AG09309 (cell line): ENCODE measurements at places on chromosomes 6 and 20.
A peak's percentile ranks its signal among the peaks of the same experiment; 100 is the strongest.

DNA sequence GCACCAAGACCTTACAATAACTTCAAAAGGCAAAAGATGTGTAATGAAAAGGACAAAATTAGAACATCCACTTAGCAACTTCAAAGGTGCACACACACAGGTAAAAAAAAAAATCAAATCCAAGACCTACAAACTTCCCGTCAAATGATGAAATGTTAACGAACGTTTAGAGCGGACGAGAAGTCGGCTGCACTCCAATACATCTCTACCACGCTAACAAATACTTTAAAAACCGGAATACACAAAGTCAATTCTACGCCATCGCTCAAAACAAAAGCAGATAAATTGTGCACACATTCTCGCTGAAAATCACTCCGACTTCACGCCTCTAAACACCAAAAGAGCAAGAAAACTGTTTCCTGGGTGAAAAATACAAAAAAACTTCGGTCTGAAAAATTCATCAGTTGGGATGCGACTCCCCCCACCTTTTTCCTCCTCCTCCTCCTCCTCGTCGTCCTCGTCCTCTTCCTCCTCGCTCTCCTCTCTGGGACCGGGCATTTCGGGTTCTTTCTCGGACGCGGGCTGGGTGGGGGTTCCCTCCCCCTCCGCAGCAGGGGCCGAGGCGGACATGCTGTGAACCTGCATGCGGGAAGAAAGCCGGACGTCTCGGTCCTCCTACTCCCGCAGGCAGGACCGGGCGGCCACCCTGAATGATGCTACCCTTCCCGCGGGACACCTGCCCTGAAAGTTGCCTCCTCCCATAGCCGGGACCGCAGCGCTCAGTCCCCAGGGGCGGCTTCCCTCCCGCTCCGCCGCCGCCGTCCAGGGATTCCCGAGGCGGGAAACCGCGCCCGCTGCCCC lies 712 bp downstream of the DEK start:
- DNase-seq: no peak

DNA sequence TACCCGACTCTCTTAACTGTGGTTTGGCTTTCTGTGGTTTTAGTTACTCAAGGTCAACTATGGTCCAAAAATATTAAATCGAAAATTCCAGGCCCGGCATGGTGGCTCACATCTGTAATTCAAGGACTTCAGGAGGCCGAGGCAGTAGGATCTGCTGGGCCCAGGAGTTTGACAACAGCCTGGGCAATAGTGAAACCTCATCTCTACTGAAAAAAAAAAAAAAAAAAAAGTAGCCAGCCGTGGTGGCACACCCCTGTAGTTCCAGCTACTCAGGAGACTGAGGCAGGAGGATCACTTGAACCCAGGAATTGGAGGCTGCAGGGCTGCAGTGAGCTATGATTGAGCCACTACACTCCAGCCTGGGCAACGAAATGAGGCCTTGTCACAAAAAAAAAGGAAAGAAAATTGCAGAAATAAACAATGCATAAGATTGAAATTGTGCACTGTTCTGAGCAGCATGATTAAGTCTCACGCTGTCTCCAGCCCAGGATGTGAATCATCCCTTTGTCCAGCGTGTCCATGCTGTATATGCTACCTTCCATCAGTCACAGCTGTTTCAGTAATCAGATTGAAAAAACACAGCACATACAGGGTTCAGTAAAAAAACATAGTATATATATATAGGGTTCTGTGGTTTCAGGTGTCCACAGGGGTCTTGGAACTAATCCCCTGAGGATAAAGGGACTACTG lies 40.7 kb downstream of the RGS17 start:
- DNase-seq: peak; percentile 46

DNA sequence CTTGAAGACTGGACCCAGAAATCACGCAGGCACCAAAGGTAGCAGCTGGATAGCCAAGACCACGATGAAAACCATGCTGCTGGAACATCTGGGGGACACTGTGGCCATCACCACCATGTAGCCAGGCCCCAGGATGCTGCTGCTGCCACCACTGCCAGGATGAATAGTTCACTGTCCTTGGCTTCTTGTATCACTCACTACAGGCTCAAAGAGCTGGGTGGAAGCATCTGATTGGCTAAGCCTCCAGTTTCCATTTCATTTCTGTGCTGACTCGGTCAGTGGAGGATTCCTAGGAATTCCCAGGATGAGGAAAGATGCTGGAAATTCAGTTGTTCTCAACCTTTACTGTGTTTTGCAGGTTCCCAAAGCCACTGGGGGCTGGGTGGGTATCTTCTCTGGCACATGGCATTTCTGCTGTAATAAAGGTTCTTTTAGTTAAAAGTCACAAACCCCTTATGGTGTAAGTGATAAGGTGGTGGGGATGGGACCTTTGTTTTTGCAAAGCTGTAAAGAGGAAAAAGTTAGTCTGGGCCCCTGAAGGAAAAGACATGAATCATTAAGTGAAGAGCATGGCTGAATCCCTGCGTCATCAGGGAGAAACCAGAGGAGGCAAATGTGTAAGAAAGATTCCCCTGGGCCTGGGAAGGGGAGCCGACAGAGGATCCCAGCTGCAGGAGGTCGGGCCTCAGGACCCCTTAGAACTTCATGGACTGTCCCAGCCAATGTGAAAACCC lies 75.6 kb upstream of the RNF24 start:
- DNase-seq: peak; percentile 67

GRCh38 chr20:35952480-35953386 lies 1.6 kb downstream of the SCAND1 start:
- DNase-seq: no peak

- no peak for DNase-seq
Measured at GRCh38 chr6:21665110-21665391, 71.5 kb downstream of the SOX4 start.

GRCh38 chr6:97732045-97732444 lies 449.0 kb upstream of the MMS22L start:
- DNase-seq: no peak

DNA sequence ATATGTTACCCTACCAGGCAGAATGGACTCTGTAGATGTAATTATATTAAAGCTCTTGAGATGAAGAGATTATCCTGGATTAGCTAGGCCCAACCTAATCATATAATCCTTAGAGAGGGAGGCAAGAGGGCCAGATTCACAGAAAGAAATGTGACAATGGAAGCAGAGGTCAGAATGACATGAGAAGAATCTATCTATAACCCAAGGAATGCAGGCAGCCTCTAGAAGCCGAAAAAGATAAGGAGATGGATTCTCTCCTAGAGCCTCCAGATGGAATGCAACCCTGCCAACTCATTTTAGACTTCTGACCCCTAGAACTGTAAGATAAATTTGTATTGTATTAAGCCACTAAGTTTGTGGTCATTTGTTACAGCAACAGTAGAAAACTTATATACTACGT lies 12.3 kb downstream of the PXT1 start:
- no peak for DNase-seq

DNA sequence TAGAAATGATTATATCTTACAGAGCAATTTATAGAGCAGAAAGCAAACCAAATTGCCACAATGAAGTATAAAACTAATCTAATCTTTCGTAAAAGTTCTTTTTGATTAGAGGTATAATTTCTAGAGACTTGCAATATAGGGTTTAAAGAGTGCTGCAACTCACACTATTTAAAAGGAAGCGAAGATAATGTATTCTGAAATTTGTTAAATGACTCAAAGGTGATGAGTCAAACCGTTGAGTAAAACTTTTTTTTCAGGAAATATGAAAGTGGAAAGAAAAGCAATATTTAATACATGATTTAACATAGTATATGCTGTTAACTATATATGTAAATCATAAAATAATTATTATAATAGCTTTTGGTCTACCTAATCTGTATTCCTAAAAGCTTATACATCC lies 133.6 kb downstream of the SYNE1 start:
- no peak for DNase-seq

GRCh38 chr6:149453597-149454345 lies 31.0 kb downstream of the ZC3H12D start:
- DNase-seq: no peak

GRCh38 chr6:16229700-16230099 lies 8.7 kb upstream of the GMPR start:
- DNase-seq: no peak

DNA sequence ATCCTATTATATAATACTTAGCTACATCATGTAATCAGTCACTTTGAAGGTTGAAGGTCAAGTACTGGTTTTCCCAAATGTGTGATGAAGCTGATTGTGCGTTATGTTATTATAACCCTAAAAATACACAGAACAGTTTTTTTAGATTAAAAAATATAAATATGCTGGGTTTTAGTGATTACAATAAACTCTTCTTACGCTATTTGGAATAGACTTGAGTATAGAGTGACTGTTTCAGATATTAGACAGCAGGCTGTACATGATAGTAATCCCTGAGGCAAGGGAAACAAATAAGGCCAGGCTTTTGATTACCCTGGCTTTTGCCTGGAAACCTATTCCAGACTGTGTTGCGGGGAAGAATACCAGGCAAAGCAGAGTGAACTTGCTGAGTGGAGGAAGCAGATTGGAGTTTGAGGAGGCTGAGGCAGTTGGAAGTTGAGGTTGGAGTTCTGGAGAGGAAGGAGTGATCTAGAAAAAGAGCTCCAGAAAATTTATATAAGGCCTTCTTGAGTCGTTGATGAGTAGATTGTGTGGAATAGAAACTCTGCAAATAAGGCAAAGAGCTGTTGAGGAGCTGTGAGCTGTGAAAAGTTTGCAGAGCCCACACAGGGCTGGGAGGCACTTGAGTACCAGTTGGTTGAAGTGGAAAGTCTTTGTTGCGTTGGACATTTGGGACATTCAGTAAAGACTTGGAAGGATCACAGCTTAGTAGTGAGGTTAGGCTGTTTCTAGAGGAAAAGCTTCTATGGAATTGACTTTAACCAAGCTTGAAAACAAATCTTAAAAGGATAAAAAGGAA lies 26.4 kb downstream of the MAP3K4 start:
- no peak for DNase-seq

DNA sequence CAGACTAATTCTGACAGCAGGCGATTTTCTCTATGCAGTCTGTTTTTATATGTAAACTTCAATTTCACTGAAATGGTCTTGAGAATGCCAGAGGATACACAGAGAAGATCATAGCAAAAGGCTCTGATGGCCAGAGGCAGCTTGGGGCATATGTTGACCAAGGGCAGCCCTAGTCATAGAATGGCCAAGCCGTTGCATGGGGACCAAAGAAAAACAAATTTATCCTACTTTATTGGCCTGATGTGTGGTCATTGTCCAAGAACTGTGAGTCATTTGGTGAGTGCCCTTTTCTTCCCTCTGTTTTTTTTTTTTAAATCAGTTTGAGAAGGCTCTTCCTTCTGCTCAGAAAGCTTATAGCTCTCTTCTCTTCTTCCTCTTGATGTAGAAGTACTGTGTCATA lies 5.8 kb downstream of the HDGFL1 start:
- peak; percentile 14 for DNase-seq

DNA sequence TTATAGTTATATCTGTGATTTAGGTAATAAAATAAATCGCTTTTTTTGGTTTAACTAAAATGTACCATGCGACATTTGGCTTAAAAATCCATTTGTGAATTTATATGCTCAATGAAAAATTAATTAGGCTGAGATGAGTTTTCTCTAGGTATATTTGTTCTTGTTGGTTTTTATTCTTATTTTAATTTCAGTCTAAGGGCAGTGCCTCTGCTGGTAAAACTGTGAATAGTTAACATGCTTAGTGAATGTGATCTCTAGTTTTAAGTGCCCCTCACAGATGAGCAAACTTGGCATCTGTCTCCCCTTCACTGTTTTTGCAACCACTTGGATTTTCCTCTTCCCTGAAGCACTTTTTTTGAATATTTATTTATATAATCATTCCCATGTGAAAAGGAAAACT lies 822.7 kb downstream of the GRIK2 start:
- DNase-seq: no peak

DNA sequence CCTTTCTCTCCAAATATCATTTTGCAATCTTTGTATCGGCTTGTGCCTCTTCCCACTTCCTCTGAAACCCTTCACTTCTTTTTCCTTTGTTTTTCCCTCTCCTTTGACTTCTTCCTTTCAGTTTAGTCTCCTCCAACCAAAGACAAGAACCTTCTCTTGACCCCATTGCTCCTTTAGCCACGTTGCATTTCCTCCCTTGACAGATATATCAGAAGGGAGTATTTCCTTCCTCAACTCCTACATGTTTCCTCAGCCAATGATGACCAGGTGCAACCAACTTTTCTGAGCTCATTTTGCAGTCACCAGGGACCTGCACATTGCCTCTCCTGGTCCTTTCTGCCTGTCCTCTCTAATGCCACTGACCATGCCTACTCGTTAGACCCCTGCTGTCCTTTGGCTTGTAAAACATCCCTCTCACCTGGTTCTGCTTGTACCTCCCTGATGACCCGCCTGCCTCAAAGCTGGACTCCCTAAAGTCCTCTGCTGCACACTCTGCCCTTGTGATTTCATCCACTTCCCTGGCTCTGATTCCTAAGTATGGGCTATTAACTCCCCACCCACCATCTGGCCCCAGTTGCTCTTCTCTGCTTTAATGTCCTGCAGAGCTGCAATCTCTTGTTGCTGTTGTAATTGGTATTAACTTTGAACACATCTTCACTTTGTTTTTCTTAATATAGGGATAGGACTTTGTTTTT lies 27.4 kb downstream of the SLC22A16 start:
- DNase-seq: no peak

GRCh38 chr6:13479971-13480434 lies 7.4 kb downstream of the GFOD1 start:
- no peak for DNase-seq

DNA sequence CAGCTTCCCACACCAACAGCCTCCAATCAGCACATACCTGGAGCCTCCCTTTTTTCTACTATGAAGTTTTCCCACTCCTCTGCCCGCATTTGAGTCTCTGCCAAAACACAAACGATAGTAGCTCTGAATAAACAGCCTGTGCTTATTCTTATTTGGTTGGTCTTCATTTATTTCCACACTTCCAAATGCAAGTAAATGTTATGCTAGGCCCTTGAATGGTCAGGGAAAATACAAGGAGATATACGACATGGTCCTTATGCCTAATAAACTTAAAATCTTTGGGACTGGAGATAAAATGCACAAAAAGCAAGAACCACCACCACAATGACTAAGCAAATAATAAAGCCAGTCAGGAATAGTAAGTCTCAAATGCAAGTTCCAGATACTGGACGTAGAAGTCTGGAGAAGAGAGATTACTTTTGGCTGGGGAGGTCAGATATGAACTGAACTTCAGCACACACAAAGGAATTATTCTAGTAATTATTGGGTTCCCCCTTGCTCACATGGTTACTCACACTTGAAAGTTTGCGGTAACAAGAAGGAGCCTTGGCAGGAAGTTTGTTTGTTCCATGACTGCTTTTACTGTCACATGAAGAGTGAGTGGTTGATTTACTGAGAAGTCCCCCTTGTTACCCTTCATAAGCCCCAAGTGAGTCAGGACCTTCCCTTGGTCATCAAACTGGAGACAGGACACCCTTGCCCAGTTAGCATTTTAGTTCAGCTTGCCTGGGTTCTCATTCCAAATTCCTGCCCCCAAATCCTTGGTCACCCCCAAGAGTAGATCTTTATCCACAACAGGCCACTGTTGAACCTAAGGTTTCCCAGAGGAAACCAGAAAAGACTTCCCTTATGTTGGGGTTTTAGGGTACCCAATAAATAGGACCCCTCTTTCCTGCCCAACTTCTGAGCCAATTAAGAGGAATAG lies 511.2 kb upstream of the JARID2 start:
- DNase-seq: peak; percentile 80

DNA sequence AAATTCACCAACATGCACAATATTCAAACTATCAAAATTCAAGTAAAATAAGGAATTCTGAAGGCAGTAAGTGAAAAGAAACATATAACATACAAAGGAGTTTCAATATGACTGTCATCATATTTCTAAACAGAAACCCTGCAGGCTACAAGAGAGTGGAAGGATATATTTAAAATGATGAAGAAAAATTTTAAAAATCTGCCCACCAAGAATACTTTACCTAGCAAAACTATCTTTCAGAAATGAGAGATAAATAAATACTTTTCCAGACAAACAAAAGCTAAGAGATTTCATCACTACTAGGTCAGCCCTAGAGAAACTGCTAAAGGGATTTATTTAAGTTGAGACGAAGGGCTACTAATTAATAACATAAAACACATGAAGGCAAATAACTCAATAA lies 73.8 kb upstream of the MANEA start:
- DNase-seq: no peak
